Stimulated activated CD8-positive, alpha-beta memory T cell treated with anti-CD3 and anti-CD28 coated beads, Interleukin-7, amount 100 ng/mL, for 1 hour (primary cell): ENCODE measurements at places on chromosomes 6 and 20.

- no peak for DNase-seq
These were observed 540 bp upstream of the RBM24 start for GRCh38 chr6:17280552-17281090.

GRCh38 chr20:5735845-5736510, 14.2 kb upstream of the SHLD1 start:
- DNase-seq: no peak

DNA sequence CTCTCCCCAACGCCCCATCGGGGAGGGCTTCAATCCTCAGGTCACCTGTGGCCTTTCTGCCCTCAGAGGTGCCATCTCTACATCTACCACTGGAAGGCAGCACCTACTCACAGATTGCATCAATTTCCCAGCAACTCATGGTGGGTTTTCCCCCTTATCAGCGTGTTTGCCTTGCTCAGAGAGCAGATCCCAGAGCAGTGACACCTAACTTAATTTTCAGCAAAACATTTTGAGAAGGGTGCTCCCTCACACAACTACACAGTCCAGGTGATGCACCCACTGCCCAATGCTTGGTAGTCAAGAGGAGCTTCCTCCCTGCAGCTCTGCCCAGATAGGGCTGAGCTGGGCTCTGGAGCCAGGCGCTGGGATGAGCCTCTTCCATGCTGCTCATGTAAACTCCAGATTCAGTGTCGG, 48.2 kb downstream of the PLG start:
- no peak for DNase-seq

DNA sequence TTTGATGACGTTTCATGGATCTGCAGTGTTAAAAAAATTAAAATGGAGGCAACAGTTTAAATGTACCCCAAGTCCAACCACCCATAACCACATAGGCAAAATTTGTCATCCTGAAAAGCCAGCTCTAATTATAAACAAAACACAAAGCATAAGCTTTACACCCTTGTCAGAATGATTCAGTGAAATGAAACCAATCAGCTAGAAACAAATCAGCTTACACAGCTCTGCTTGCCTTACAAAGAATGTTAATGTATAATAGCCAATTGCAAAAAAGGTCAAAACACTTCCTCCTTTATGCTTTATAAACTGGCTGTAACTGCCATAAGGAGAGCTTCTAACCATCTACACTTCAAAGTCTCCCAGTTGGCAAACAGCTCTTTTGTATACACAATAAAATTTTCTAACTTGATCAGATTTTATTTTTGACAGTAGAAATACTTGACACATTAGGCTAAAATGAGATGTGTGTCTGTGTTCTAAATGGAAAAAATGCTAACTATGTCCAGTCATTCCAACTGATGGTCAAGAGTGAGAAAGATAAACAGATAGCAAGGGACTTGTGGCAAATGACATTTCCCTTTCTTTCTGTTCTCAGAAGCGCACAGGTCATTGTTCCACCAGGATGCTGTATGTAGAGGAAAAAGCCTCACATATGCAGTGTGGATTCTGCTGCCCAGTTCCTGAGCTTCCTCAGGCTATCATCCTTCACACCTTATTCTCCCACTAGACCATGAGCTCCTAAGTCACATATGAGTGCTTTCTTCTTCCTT, 344.3 kb upstream of the ID4 start:
- DNase-seq: no peak

DNA sequence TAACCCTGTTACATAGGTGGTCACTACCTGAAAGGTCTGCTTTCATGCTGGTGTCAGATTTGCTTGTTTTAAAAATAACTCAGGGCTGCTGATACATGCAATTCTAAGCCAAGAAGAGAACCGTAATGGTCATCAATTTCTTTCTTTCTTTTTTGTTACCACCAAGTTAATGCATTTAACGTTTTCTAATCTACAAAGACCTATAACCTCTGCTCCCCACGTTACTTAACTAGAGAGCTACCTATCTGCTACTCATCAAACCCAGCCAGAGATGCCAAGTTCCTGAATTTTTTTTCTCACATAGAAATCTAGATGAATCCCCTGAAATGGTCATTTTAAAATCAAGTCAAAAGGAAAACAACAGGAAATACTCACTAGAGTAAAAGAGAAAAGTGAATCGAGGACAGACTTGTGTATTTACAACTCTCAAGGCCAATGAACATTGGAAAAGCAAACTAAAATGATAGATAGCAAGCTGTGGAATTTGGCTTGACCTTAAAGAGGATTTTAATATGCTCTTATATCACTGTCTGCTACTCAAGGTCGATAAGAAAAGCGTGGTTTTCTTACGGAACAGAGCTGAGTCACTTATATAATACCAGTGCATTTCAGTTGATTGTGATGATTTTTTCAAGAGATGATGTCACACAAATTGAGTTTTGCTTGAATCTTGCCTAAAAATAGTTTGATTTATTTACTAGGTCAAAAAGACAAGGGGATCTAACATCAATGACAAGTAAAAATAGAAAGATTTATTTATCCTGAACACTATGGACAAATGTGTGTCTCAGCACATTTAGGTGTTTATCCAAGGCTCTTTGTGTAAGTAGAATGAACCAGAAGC, 67.9 kb downstream of the SGK1 start:
- no peak for DNase-seq
